Posterior vena cava (tissue), 2 donors: ENCODE measurements at places on chromosomes 12 and 14.
A peak's percentile ranks its signal among the peaks of the same experiment; 100 is the strongest.

- peak; percentile 86 for DNase-seq
Measured at GRCh38 chr14:99946652-99947489, 118.4 kb upstream of the EVL start.

DNA sequence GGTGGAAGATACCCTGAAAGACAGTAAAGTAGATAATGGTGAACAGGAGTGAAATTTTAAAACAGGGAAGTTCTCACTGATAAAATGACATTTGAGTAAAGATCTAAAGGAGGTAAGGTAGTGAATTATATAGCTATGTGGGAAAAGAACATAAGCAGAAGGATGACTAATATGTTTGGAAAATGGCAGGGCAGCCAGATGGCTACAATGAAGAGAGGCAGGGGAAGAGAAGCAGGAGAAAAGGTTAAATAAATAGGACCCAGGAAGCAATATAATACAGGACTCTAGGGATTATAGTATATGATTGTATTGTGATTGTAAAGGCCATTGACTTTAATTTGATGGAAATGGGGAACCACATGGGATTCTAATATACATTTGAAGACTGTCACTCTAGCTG is 33.0 kb downstream of the SCFD1 start:
- DNase-seq = no peak

DNA sequence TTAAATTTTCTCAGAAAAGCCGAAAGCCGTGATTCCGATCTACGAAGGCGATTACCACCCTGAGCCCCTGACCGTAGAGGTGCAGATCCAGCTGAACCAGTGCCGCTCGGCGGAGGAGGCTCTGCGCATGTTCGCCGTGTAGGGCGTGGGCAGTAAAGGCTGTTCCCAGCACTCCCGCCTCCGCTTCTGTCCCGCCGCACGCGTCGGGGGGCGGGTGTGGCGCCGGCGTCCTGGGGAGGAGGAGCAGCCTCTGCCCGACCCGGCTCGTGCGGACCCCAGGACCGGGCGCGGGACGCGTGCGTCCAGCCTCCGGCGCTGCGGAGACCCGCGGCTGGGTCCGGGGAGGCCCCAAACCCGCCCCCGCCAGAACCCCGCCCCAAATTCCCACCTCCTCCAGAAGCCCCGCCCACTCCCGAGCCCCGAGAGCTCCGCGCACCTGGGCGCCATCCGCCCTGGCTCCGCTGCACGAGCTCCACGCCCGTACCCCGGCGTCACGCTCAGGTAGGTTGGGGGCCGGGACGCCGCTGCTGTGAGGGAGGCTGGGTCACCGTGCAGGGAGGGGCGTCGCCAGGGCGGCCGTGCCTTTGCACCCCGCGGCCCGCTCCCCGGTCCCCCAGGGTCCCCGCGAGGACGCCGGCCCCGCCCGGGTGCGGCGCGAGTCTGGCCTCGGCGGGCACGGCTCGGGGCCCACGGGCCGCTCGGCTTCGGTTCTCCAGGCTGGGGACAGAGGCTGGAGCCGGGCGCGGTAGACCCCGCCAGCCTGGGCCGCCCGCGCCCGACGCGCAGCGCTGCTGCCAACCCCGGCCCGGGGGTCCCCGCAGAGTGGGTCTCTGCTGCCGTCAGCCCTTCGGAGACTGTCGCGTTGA is at the start of gene B3GNT4:
TSS of gene B3GNT4 (plus strand) at position 409 of the 866 bp plus-strand sequence. CDS start 910 bp downstream, outside the sequence.
- peak; percentile 84 for DNase-seq

DNA sequence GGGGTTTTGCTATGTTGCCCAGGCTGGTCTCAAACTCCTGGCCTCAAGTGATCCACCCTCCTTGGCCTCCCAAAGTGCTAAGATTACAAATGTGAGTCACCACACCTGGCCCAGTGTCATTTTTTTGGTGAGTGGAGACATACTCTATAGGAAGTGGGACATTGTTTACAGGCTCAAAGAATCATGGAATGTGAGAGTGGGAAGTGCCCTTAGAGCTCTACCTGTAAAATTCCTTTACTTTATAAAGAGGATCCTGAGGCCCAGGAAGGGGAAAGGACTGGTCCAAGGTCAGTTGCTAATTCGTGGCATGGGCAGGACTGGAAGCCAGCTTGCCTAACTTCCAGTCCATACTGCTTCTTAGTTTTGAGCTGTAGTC is 8.7 kb upstream of the ADCK1 start:
- DNase-seq = no peak

DNA sequence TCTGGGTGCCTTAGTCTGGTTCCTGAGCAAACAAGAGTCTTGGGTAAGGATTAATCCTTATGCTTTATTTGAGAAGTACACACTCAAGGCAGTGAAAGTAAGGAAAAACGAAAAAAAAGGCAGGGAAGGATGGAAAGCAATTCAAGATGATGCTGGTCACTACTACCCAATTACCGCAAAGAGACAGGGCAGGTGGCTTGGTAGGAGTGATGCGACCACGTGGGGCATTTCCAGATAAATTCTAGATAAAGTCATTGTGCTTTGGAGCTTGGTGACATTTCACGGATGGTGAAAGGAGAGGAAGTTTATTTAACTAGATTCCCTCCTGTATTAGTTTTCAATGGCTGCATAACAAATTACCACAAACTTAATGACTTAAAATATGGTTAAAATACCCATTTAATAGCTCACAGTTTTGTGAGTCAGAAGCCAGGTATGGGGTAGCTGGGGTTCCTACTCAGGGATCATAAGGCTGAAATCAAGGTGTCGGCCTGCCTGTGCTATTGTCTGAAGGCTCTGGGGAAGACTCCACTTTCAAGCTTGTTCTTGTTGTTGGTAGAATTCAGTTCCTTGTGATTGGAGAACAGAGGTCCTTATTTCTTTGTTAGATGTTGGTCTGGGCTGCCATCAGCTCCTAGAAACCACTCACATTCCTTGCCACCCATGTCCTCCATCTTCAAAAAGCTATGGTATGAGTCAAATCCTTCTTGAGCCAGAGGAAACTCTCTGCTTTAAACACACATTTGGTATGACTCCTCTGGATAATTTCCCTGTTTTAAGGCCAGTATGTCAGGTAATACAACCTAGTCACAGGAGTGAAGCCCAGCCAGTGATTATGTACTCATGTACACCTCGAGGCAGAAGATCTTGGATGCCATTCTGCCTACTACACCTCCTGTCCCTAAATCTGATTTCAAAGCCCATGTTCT is 5.6 kb upstream of the HMGA2 start:
- DNase-seq = no peak

- DNase-seq = no peak
Measured at GRCh38 chr12:108228746-108229145, 99.7 kb downstream of the WSCD2 start.

DNA sequence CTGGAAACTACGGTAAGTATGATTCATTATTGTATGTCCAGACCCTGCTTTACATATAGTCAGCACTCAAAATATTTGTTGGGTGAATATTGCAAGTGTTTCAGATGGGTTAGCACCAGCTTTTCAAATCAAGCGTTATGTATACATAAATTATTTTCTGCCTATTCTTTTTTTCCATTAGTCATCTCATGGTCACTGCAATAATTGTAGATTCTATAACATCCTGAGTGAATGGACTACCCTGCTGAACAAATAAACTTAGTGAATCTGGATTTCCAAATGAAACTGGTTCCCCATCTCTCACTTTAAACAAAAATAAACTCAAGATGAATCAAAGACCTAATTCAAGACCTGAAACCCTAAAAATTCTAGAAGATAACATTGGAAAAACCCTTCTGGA is 152.3 kb downstream of the DIO2 start:
- no peak for DNase-seq

DNA sequence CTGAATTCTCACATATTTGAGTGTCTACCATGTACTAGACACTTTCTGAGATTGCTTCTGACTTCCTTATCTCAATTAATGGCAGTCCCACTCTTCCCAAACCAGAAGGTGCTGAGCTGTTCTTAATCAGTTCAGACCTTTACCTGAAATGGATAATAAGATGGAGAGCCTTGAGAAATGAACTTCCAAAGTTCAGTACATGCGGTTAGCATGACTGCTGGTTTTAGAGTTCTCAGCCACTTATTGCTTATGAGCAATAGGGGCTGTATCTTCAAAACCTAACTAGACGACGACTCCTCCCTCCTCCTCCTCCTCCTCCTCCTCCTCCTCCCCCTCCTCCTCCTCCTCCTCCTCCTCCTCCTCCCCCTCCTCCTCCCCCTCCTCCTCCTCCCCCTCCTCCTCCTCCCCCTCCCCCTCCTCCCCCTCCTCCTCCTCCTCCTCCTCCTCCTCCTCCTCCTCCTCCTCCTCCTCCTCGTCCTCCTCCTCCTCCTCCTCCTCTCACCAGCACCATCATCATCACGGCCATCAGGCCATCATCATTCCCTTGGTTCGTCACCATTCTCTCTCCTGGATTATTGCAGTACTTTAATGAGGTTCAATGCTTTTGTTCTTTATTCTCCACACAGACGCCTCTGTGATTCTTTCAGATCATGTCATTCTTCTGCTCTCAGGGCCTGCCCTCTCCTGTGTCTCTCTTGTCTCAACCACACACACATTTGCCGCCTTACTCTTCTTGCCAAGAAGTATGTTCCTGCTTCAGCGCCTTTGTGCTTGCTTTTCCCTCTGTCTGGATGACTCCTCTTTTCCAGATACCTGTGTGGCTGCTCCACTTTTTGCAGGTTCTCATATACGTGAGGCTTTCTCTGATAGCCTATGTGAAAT is 2.7 kb downstream of the PCNX1 start:
- no peak for DNase-seq

GRCh38 chr12:7373226-7373625 is 69.4 kb downstream of the ACSM4 start:
- DNase-seq = no peak

GRCh38 chr12:47035484-47035883 is 43.9 kb upstream of the PCED1B start:
- no peak for DNase-seq

DNA sequence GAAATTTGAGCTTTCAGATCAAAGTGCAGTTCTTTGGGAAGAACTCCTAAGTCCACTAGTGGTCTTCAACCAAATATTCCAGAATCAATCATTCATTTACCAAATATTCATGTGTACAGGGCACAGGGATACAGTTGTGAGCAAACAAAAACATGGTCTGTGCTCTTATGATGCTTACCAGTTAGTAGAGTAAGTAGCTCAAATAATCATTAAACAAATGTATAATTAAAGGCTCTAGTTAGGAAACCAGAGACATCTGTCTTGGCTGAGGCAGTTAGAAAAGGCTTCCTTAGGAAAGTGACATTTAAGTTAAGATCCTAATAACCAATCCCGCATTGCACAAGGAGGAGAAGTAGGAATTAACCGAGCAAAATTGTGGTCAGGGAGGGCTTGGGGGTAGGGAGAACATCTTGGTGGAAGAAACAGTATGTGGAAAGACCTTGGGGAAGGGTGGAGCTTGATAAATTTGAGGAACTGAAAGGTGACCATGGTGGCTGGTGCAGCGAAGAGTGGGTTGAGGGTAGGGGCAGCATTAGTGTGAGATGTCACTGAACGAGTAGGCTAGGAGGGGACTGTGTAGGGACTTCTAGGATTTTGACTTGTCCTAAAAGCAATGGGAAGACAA is 40.0 kb downstream of the PEBP1 start:
- no peak for DNase-seq

DNA sequence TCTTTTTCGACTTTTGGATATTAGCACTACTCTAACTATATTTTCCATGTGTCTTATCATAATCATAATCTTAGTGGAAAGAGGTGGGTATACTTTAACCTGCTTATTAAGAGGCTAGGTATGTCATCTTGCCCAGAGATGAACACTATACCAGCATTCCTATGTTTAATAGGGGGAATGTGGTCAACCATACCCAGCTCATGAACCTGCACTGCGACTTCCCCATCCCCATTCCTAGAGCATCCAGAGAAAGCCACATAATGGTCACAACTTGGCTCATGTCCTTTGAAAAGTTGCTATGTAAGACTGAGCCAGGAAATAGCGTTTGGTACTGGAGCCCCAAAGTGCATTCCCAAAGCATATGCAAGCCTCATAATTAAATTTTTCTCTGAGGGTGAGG is 55.2 kb downstream of the TMCC3 start:
- DNase-seq = no peak

GRCh38 chr12:104182144-104182543 is 33.4 kb upstream of the TXNRD1 start:
- DNase-seq = peak; percentile 92

- no peak for DNase-seq
Measured at GRCh38 chr12:61213646-61214045, 1046.6 kb upstream of the USP15 start.

GRCh38 chr14:62994096-62994495 is 51.2 kb downstream of the KCNH5 start:
- DNase-seq = no peak

GRCh38 chr12:69000540-69001243 is 67.7 kb upstream of the CPM start:
- no peak for DNase-seq

DNA sequence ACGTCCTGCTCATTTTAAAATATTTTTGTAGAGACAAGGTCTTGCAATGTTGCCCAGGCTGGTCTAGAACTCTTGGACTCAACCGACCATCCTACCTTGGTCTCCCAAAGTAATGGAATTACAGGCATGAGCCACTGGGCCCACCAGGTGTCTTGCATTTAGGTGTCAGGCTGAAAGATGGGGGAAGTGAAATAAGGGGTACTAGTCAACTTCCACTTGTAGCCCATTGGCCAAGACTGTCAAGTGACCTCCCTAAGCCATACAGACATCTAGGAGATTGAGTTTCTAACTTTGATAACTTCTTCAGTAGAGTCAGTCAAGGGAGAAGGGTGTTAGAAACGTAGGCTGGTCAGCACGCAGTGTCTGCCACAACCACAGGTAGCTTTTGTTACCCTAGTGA is 32.0 kb downstream of the ARF6 start:
- no peak for DNase-seq

- no peak for DNase-seq
Measured at GRCh38 chr12:65099182-65099581, 21.9 kb downstream of the WIF1 start.

DNA sequence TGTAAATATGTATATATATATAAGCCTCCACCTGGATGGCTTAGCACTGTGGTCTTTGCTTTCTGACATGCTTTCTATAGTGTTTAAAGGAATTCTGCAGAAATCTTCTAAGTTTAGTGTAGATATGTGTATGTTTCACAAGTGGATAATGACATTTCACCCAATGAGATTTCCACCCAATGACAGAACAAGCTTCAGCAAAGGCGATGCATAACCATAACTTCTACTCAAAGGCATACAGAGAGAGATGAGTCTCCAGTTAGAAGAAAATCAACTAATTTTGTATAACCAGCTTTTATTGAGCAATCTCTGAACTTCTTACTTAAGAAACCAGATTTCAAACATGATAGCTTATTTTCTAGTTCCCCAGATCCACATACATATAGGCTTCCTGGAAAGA is 134.0 kb downstream of the DYRK2 start:
- no peak for DNase-seq

- DNase-seq = no peak
Measured at GRCh38 chr14:78455896-78456435, 285.8 kb downstream of the NRXN3 start.

- DNase-seq = no peak
Measured at GRCh38 chr12:75965661-75966060, 65.9 kb downstream of the PHLDA1 start.

- DNase-seq = no peak
Measured at GRCh38 chr14:85728476-85729065, 198.6 kb downstream of the FLRT2 start.

DNA sequence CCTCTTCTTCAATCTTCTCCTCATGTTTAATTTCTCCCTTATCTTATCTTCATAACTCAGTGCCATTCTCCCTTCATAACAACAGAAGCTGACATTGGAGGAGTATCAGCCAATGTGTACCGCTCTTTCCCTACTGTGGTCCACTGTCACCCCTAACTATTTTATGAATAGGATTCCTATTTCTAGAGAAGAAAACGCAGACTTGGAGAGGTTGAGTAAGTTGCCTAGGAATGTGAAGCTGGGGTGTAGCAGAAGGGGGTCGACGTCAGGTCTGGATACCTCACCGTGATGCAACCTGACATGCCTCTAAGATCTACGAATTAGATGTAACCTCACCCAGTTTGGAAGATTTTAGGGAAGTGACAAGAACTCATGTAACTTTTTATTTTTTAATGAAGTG is 17.1 kb downstream of the LMO3 start:
- DNase-seq = no peak
